CD4-positive, alpha-beta T cell treated with Interleukin-15 for 4 hours (primary cell): ENCODE measurements at places on chromosomes 5 and 9.

DNA sequence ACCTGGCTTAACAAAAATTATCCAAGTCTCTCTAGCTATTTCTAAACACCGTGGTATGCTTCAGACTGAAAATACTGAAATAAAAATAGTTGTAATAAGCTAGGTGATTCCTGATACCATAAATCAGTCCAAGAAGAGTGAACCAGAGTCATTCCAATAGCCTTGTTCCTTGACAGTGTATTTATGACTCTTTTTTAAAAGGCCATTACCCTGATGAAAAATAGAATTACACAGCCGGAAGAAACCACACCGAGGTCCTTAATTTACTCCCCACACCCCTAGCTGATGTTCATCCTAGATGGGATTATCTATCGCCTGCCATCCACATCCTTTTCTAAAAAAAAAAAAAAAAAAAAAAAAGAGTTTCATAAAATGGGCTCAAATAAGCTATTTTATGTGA, 457.6 kb upstream of the GRAMD2B start:
- no peak for DNase-seq

- no peak for DNase-seq
Measured at GRCh38 chr5:98069876-98070512, 703.5 kb upstream of the RGMB start.

GRCh38 chr9:130570208-130570607, 9.2 kb upstream of the FUBP3 start:
- DNase-seq: no peak

DNA sequence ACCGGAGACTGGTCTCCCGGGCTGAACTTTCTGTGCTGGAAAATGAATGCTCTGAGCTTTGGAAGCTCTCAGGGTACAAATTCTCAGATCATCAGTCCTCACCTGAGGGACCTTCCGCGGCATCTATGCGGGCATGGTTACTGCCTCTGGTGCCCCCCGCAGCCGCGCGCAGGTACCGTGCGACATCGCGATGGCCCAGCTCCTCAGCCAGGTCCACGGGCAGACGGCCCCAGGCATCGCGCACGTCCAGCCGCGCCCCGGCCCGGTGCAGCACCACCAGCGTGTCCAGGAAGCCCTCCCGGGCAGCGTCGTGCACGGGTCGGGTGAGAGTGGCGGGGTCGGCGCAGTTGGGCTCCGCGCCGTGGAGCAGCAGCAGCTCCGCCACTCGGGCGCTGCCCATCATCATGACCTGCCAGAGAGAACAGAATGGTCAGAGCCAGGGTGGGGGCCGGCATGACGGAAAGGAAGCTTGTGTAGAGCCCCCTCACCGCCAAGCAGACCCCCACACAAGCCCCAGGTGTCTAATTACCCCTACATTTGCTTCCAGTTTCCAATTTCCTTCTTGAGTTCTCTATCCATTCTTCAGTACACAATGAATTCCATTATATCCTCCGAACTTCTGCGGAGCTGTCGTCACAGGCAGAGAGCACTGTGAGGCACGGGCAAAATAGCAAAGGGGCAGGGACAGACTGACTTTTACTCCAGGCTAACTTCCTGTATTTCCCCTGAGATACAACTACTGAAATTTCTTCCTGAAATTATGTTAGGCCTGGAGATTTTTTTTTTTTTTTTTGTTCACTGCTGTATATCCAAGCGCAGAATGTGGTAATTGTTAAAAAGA, 23.2 kb downstream of the CDKN2A start:
- no peak for DNase-seq

DNA sequence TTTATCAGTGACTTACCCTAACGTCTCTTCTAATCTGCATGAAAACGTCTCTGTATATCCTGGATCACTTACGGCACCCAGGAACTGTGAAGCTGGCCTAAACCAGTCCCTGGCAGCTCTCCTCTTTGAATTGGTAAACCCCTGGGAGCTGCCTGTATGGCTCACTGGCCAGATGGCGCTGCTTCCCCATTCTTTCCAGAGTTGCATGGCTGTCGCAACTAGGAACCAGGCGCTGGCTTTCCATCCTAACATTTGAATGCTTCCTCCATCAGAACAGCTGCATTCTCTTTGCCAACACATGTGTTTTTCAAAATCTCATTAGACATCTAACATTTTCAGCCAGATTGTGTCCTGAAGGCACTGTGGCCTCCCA, 8.0 kb upstream of the PCA3 start:
- DNase-seq: no peak

GRCh38 chr9:29691758-29692407, 2118.6 kb upstream of the C9orf72 start:
- no peak for DNase-seq

- DNase-seq: peak; percentile 36
Measured at GRCh38 chr5:87020099-87020934, 247.4 kb upstream of the RASA1 start.

DNA sequence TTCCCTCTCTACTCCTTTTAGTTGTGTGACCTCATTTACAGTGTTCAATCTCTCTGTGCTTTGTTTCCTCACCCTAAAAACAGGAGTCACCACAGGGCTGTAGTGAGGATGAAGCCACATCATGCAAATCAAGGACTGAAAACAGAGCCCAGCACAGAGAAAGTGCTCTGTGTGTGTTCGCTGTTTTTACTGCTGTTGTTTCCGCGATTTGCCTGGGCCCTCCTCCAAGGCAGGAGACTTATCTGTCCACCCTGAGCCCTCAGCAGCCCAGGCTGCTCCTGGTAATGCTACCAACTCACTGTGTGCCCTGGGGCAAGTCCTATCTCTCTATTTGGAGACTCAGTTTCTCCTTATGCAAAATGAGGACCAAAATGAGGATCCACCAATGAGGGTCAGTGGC, 87.2 kb upstream of the NEURL1B start:
- DNase-seq: no peak

DNA sequence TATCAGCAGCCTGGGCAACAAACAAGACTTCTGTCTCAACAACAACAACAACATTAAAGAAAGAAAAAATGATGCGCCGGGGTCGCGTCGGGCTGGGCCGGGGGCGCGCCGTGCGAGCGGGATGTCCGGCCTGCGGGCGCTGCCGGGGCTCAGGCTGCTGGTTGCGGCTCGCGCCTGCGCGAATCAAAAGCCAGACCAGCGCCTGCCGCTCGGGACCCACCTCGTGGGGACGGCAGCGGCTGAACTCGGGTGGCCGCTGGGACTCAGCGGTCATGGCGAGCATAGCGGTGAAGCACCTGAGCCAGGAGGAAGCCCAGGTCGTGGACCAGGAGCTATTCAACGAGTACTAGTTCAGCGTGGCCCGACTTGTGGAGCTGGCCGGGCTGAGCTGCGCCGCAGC, 11.9 kb upstream of the NHP2 start:
- DNase-seq: no peak

DNA sequence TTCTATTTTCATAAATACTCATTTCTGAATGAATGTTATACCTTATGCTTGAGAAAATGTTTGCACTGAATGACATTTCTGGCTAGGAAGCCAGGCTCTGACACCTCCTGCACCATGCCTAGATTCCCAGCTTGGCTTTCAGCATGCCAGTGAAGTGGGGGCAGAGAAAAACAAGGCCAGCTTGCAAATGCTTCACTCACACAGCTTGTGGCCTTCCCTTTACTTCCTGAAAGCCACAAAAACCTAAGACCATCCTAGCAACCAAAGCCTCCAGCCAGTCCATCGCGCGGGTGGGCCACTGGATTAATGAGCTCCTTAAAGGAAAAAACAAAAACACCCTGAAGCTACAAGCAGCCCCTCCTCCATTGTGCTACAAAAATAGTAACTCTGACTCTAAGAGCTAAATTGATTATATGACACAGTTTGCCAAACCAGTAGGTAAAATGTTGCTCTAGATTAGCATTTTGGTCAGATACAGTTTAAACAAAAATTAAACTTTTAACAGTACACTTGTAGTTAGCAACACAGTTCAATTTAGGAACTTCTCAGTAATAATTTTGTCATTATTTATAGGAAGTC, 159.9 kb downstream of the TSSK1B start:
- DNase-seq: no peak

DNA sequence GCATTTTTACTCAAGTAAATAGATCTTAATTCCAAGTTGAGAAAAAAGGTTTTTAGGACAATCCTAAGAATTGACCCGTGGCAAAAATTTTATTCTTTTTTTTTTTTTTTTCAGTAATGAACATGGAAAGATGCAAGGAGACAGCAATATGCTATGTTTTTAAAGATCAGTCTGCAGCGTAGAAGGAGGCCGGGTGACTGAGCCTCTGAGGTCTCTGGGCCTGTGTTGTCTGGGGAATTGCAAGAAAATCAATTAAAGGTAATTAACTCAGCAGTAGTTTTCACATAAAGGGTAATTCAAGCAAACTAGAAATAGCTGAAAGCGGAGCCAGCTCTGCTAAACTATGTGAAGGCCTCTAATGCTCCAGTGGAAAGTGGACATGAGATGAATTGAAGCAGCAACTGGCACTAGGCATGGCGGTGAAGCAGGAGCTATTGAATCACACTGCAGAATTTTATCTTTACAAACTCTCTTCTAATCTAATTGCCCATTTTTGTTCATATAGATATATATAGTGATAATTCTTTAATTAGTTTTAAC, 285.2 kb upstream of the ITGA1 start:
- DNase-seq: no peak

- DNase-seq: no peak
Measured at GRCh38 chr5:91109634-91110033, 273.5 kb downstream of the ARRDC3 start.

DNA sequence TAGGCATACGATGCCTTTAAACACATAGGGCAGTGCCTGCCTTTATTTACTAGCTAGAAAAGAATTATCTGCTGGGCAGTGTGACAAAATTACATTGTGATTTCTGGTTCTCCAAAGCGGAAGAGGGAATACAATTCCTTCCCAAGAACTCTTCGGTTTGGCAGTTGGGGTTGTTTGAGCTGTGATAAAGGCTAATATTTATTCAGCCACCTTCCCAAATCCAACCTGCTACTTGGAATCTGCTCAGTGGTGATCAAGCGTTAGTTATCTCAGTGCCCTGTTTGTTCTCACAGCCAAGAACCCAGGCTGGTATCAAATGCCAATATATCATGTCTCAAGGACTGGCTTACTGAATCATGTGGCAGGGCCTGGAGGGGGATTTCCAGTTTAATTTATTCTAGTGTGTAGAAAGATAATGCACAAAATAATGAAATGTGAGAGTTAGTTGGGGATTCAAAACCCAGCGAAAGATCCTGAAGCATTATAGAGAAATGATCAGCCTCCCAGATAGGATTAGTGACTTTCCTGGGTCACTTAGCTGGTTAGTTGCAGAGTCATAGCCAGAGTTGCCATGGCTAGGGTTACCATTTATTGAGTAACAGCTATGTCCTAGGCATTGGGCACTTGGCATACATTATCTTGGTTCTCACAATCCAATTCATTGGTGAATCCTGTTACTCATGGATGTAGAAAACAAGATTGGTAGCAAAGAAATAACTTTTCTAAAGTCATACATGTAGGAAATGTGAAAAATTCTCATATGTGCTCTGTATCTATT, 457.0 kb upstream of the KLF4 start:
- no peak for DNase-seq

DNA sequence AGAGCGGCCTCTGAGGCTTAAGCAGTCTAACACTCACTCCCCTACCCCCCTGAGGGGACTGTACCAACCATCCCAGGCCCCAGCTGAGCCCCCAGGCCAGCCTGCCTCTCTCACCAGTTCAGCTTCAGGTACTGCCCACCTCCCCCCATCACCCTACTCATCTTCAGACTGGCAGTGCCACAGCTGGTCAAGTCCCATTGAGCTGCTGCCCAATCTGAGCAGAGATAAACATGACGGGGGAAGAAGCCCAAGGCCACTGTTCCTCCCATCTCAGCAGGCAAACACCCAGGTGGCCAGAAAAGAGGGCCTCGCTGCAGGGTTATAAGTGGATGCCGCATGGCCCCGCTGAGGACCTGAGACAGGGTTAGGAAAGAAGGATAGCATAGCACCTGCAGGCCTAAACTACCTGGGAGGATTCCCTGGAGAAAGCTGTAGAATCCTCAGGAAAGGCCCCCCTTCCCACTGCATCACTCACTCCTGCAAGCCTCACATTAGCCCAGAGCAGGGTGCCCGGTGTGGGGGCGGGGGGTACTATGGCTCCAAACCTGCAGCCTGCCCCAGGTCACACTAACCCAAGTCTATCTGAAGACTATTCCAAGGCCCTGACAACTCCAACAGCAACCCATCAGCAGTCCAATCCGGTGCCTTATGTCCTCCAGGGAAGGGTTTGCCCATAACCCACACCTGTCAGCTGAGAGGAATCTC, 3.6 kb downstream of the B4GALT1 start:
- no peak for DNase-seq

DNA sequence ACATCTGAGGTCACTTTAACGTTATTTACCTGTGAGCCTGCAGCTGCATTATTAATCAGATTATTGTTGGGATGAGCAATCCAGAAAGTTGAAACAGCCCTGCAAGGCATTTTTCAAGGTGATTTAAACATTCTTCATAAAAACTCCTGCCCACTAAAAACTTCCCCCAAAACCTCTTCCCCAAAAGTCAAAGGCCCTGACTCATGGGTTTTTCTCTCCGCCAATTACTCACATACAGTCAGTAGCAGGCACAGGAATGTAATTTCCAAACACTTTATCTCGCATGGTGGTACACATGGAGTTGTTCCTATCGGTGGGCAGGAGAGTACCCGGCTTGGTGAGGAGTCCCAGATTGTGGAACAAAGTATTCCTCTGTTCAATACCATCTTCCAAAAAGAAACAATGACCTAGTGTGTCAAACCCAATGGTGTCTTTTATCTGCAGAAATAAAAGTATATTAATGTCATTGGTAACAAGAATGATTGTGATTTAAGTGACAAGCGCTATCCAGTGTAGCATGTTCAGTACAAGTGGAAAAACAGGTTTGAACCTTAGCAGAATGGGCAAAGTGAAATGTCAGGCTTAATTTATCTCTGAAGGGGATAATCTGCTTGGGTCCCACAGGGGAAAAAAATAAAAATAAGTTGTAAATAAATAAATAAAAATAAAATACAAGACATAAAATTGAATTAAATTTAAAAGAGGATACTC, 38.3 kb downstream of the CEMIP2 start:
- DNase-seq: no peak

DNA sequence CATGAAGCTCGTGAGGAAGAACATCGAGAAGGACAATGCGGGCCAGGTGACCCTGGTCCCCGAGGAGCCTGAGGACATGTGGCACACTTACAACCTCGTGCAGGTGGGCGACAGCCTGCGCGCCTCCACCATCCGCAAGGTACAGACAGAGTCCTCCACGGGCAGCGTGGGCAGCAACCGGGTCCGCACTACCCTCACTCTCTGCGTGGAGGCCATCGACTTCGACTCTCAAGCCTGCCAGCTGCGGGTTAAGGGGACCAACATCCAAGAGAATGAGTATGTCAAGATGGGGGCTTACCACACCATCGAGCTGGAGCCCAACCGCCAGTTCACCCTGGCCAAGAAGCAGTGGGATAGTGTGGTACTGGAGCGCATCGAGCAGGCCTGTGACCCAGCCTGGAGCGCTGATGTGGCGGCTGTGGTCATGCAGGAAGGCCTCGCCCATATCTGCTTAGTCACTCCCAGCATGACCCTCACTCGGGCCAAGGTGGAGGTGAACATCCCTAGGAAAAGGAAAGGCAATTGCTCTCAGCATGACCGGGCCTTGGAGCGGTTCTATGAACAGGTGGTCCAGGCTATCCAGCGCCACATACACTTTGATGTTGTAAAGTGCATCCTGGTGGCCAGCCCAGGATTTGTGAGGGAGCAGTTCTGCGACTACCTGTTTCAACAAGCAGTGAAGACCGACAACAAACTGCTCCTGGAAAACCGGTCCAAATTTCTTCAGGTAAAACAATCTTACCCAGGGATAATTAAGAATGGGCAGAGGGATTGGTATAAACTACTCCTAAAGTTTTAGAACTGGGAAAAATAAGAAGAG, 12.9 kb downstream of the ITGA1 start:
- DNase-seq: peak; percentile 58

GRCh38 chr5:179930788-179931473, 23.2 kb upstream of the TBC1D9B start:
- DNase-seq: no peak
